ENCODE measurements at places on chromosomes 1 and 21.

DNA sequence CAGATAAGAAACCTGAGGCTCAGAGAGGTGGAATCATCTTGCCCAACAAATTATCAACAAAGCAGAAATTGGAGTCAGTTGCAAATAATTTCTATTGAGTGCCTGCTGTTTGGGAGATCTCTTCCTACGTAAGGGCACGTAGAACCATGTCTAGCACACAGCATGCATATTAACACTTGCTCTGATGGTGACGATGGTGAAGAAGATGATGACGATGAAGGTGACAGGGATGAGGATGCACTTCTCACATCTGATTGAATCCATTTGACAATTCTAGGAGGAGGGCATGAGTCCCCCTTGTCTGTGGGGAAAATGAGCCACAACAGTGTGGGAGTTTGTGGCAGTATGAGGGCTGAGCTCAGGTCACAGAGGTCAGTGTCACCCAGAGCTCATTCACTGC, 183.6 kb downstream of the HIVEP3 start:
- DNase-seq = no peak

DNA sequence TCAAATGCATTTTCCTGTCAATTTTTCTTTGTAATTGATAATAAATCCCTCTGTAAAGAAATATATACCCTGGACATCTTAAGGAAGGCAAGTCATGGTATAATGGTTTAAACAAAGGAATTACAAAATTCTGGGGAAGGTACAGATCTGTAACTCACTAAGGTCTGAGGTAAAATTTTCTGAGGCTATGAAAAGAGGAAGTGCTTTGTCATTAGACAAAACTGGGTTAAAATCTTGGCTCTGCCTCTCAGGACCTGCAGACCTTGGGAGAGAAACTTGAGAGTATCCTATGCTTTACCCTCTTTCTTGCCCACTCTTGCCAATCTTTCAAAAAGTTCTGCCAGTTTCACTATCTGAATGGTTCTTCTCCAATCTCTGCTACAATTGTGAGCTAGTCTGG, 26.8 kb upstream of the BEND5 start:
- no peak for DNase-seq

DNA sequence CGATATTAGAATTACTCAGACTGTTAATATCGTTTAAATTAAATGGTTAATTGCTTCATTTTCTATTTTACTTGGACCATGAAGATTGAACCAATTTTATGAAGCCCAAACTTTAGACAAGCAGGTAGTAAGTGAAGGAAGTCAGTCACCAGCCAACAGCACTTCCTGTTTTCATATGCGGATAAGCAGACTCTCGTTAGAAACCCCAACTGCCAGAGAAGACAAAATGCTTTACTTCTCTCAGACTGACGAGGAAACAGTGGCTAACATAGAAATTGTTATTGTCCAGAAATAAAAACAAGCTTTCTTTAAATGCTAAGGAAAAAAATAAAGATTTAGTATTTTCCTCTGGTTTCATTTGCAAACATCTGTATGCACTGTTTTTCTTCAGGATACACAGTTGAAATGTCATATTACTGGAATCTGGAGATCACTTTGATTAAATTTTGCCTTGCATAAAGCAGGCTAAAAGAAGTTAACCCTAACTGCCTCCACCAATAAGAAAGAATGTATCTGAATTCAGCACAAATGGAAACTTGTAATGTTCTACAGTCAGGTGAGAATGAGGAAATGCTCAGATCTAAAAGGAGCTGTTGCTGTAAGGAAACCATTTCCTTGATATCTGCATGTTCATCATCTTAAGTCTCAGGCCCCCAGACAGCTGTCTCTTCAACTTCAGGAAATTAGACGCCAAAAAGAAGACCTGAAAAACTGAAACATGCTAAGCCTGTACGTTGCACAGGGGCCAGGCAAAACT, 129.8 kb upstream of the SAMSN1 start:
- no peak for DNase-seq

- DNase-seq = no peak
These were observed 648 bp upstream of the RGS7 start for GRCh38 chr1:241357366-241358340.

- peak; percentile 67 for DNase-seq
These were observed 47.4 kb upstream of the LBR start for GRCh38 chr1:225474986-225475820.

DNA sequence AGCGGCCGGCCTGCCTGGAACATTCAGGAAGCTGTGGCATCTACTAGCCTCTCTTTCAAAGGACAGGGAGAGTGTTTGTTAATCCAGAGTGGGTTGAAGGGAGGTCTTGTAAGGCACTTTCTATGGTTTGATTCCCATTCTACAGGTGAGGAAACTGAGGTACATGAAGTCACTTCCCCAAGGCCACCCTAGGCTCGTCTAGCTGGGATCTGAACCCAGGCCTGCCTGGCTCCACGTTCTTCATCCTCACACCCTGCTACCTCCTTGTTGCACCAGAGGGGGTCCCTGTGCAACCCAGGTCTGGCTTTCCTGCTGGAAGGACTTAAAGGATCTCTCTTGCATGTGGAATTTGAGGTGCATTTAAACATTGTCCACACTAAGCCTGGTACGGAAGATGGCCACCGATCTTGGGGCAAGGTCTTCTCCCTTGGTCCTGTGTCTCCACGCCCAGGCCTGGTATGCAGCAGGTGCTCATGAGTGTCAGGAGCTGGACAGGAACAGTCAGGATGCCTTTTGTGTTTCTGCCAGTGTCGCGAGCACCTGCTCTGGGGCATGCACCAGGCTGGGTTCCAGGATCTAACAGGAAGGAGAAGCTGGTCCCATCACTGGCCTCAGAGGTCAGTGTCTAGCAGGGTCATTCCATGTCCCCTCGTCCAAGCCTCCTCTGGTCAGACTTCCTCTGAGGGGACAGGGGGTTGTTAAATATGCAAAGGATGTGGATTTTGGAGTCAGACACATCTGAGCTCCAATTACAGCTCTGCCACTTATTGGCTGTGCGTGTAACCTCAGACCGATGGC, 103.2 kb upstream of the RUNX3 start:
- no peak for DNase-seq

- no peak for DNase-seq
These were observed 7.8 kb upstream of the MEF2D start for GRCh38 chr1:156508205-156508954.

DNA sequence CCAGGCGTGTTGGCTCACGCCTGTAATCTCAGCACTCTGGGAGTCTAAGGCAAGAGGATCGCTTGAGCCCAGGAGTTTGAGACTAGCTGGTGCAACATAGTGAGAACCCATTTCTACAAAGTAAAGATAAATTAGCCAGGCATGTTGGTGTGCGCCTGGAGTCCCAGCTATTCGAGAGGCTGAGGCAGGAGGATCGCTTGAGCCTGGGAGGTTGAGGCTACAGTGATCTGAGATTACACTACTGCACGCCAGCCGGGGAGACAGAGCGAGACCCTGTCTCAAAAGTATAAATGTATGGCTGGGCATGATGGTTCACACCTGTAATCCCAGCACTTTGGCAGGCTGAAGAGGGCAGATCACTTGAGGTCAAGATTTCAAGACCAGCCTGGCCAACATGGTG, 51.5 kb upstream of the LBR start:
- DNase-seq = no peak

DNA sequence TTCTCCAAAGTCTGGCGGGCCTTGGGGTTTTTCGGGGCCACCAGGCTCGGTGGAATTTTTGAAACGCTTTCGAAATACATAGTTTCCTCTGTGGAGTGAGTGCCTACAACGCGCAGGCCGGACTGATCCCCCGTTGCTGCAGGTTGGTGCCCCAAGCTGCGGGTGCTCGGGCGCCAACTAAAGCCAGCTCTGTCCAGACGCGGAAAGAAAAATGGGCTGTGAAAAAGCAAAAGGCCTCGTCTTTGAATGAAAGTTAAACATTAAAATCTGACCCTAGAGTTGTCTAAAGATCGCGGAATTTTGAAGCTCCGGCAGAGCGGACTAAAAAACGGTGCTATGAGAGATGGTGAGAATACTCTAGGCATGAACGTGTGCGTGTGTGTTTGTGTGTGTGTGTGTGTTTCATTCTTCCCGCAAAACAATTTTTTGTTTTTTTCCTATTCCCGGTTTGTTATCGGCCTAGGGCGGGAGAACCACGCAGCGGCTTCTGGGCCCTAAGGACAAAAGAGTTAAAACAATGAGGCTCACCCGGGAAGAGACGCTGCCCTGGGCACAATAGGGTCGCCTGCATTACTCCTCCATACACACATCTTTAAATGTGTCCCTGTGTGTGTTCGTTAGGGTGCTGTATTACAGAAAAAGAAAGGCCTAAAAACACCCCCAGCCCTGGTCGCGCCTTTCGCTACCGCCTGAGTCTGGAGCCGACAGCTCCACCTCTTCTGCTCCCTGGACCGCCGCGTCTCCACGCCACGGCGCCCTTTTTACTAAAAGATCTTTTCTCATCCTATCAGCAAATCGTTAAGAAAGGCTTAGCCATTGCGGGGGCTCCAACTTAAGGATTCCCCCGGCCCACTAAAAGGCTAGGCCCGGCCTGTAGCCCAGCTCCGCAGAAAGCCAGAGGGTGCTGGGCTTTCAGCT, 3.2 kb downstream of the TBX15 start:
- no peak for DNase-seq

DNA sequence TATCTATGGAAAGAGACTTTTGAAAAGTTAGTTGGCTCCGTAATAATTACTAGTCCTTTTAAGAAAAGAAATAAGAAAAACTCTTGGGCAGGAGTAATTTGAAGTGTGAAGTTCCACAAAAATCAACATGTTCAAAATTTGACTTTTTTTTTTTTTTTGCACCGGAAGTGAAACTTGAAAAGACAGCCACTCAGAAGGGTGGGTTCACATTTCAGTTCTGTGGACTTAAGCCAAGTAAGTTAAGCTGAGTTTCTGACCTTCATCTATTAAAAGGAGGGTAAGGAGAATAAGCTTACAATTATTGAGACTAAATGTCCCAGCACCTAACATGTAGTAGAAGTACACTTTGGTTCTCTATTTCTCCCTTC, 11.0 kb downstream of the RO60 start:
- DNase-seq = no peak

DNA sequence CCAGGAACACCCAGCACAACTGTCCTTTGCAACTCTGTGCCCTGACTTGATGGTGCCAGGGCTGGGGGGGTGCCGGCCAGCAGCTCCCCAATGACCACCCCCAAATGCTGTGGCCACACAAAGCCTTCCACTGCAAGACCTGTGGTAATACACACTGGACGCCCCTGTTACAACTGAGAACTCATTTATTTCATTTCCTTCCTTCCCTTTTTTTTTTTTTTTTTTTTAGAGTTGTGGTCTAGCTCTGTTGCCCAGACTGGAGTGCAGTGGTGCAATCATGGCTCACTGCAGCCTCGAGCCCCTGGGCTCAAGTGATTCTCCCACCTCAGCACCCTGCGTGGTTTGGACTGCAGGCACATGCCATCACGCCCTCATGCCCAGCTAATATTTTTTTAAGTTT, 25.2 kb downstream of the TP73 start:
- DNase-seq = no peak

DNA sequence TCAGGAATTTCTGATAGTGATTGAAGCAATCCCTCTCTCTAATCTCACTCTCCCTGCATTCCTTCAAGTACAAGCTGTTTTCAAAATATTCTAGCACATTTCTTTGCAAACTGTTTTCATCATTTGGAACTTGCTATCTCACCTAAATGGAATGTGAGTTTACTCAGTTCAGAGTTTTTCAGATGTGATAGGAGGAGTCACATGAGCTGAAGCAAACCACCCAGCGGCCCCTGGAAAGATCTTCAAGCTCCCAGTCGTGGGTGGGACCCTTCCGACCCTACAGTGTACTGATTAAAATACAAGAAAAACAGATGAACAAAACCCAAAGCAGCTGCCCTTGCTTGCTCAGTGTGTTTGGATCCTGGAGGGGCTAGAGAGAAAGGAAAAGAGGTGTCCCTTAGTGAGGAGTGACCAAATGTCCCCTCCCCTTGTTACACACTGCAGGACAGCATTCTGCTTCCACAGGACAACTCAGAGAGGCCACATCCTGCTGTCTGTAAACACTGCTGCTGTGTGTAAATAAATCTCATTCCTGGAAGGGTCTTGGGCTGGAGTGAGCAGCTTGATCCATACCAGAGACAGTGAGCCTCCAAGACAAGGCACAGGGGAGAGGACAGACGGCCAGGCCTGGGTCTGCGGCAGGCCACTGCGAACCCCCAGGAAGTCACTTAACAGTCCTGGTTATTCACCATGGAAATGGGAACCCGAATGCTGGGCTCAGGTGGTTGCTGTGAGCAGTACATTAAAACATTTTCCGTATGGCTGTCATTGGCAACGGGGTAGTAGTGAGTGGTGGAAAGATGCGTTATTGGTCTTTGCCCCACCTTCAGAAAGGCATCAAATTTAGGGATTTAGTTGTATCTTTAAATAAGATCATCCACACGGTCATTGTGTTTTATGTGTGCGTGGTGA, 229.2 kb downstream of the RHOU start:
- DNase-seq = no peak

GRCh38 chr1:116768416-116769103, 14.3 kb downstream of the CD2 start:
- DNase-seq = no peak

DNA sequence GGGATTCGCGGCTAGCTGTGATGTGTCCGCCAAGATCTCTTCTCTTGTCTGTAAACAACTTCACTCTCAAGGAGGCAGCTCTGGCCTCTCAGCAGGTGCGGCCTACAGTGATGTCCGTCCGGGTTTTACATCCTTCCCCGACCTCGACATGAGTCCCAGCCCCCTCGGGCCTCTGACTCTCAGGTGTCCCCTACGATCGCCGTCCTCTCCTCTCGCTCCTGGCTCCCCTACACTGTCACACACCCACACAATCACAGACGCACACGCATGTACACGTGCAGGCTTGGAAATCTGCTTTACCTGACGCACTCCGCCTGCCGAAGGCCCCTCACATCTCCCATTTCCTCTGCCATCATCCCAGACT, 797 bp upstream of the RSPH1 start:
- DNase-seq = no peak

DNA sequence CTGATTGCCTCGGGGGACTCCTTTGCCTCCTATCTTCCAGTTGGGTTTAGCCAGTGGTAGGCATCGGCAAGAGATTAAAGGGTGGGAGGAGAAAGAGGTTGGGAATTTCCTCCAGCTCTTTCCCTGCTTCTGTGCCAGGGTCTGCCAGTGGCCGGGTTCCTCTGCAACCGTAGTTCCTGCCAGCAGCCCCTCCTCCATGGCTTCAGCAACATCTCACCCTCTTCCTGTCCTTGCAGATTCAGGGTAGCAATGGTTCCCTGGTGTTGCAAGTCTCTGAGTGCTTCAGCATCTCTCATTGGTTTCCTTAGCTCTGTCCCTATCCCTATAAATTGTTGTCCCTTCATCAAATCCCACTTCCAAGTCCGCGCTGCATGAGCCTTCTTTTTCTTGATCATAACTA, 223.1 kb upstream of the JUN start:
- DNase-seq = no peak
